ENCODE measurements at places on chromosomes 5 and 9.

GRCh38 chr5:11268891-11269290 is 507.9 kb upstream of the DAP start:
- no peak for DNase-seq

DNA sequence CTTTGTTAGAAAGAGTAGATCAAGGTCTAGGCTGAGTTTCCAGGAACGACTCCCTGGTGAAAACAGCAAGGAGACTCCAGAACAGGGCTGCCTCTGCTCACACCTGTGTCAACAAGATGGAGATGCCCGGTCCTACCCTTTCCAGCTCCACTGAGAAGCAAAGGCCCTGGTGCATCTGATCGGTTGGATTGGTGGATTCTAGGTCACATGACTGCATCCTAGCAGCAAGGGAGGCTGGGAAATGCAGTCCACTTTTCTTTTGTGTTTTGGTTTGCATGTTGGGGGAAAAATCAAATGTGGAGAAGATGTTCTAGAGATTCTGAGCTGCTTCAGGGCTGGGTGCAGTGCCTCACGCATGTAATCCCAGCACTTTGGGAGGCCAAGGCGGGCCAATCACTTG is 82.0 kb upstream of the TRIO start:
- DNase-seq, result no peak

- DNase-seq, result no peak
These were observed 42.7 kb upstream of the MVB12B start for GRCh38 chr9:126283799-126284465.

GRCh38 chr9:13791816-13792215 is 512.3 kb upstream of the MPDZ start:
- no peak for DNase-seq

GRCh38 chr9:136362450-136362784 is 1.1 kb downstream of the DNLZ start:
- DNase-seq, result peak; percentile 36

- no peak for DNase-seq
These were observed 16.2 kb downstream of the KCNMB1 start for GRCh38 chr5:170372971-170373370.

DNA sequence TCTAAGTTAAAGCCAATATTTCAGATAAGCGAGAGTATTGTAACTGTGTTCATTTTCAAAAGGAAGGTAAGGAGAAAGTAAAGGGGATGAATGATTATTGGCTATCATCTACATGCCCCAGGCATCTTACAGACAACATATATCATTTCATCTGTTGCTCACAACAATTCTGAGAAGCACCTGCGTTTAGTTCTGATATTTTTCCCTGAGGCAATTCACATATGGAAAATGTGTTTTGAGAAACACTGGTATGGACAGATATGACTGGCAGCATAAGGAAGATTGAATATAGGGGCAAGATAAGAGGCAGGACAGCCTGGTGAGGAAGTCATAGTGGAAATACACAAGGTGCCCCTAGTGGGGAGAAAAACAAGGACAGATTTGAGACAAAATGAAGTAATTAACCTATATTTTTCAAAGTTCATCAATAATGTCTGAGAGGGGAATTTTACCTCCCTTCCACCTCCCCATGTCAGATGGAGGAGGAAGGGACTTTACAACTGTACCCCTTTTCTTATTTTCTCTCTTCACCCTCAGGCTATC is 87.7 kb upstream of the TRIM32 start:
- DNase-seq, result no peak

DNA sequence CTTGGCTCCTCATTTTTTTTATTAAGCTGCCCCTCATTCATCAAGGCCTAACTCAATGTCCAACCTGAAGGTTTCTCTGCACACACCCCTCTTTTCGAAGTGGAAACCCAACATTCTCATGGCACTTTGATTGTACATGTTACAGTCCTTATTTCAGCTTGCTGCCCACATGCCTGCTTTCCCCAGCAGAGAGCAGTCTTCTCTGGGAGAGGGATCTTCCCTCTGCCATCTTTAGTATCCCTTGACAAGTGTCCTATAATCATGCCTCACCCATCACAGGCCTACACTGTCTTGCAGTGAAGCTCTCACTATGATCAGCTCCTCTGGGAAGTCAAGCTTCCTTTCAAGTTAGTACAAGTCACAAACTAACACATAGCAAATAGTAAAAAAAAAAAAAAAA is 175.1 kb downstream of the ACER2 start:
- DNase-seq, result no peak

DNA sequence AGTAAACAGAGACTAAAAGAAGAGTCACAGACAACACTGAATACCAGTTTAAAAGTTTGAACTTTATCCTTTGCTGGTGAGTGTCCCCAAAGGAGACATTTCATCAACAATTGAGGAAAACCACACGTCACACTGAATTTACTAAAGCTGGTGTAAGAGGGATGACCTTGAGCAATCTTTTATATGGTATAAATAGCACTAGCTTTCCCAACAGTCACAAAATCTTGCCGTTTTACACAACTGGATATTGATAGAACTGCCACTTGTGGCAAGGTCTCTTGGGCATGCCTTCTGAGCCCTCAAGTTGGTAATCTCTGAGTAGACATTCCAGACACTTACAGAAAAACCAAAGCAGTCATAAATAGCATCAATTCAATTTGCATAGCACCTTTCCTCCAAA is 311.5 kb upstream of the TARS1 start:
- DNase-seq, result peak; percentile 38

DNA sequence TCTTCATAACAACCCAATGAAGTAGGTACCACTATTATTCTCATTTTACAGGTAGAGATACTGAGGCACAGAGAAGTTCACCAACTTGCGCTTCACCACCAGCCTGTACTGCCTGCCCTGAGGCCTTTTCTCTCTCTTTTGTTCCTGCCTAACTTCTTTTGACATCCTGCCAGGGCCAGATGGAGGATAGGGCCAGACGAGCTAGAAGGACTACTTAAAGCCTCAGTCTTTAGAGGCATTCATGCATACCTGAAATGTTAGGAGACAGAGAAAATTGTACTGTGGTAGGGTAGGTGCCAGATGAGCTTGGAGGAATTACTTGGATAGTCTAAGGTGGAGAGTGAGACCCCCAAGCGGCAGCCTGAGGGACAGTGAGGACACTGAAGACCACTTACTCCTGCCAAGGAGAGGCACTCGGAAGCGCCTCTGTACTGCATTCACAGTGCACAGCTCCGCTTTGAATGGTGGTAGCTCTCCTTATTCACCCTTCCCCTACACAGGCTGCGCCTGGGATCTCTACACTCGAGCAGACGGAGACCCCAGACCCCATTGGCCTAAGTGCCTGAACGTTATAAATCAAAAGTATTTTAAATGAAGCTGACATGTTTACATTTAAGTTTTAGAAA is 6.2 kb upstream of the ORM1 start:
- no peak for DNase-seq

GRCh38 chr5:83632874-83633273 is 87.8 kb downstream of the HAPLN1 start:
- peak; percentile 78 for DNase-seq

GRCh38 chr9:32411753-32412152 is 27.3 kb downstream of the ACO1 start:
- no peak for DNase-seq

- peak; percentile 30 for DNase-seq
These were observed 56.1 kb downstream of the WDR70 start for GRCh38 chr5:37435261-37435660.

GRCh38 chr9:17751486-17751885 is 172.6 kb downstream of the SH3GL2 start:
- no peak for DNase-seq

GRCh38 chr9:127991017-127991756 is 10.4 kb upstream of the EEIG1 start:
- no peak for DNase-seq

DNA sequence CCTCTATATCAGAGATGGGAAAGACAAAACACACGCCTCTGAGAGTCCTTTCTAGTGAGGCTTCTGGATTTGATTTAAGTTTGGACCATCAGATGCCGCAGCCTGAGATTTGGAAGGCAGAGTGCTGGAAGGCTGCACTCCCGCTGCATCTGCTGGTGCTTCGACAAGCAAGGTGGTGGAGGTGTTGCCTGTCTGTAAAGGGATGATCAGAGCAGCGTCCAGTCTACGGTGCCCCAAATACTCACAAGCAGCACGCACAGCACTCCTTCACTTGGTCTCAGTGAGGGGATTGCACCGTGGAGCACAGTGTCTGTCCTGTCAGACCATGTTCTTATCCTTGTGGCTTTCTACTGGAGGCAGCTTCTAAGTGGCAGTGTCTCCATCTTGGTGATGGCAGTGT is 221.4 kb downstream of the GADD45G start:
- DNase-seq, result no peak

GRCh38 chr5:94849821-94850736 is 231.6 kb downstream of the SLF1 start:
- peak; percentile 47 for DNase-seq

- peak; percentile 81 for DNase-seq
These were observed 7.2 kb downstream of the MACROH2A1 start for GRCh38 chr5:135391869-135392255.

DNA sequence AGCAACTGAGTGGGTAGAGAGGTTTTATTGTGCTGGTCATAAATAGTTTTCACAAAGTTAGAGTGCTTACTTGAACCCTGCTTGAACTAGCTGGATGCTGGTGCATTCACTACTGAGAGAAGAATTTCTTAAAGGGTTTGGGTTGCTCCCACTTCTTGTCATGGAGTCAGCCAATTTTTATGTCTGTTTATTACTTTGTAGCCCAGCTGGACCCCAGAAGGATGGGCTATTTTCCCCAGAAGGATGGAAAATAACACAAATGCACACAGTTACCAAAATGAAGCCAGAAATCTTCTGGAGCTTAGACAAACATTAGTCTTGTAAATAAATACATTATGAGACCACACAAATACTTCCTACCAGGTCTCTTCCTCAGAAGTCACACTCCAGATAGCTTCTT is 480.8 kb upstream of the TNC start:
- DNase-seq, result peak; percentile 34

DNA sequence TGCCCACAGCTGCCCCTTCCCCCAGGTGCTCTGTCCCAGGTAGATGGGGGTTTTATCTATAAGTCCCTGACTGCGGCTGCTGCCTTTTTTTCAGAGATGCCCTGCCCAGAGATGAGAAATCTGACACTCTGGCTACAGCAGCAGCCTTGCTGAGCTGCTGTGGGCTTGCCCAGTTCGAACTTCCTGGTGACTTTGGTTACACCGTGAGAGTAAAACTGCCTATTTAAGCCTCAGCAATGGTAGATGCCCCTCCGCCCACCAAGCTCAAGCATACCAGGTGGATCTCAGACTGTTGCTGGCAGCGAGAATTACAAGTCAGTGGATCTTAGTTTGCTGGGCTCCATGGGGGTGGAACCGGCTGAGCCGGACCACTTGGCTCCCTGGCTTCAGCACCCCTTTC is 56.8 kb downstream of the MINAR2 start:
- no peak for DNase-seq

- DNase-seq, result no peak
These were observed 138.5 kb downstream of the AOPEP start for GRCh38 chr9:94864862-94865509.

DNA sequence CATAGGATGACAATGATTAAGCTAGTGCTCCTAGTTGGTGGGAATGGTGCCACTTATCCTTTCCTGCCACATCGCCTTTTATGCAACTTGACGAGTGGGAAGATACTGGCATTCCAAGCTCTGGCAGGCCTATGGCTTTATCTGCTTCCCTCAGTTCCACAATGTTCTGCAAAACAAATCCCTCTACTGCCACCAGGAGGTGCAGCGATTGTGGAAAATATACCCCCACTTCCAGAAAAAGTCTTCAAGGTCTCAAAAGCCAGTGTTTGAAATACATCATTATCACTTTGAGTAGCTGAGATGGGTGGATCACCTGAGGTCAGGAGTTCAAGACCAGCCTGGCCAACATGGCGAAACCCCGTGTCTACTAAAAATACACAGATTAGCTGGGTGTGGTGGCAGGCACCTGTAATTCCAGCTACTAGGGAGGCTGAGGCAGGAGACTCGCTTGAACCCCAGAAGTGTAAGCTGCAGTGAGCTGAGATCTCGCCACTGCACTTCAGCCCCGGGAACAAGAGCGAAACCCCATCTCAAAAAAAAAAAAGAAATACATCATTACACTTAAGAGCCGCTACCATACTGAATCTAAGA is 3.4 kb downstream of the CLINT1 start:
- DNase-seq, result peak; percentile 67

DNA sequence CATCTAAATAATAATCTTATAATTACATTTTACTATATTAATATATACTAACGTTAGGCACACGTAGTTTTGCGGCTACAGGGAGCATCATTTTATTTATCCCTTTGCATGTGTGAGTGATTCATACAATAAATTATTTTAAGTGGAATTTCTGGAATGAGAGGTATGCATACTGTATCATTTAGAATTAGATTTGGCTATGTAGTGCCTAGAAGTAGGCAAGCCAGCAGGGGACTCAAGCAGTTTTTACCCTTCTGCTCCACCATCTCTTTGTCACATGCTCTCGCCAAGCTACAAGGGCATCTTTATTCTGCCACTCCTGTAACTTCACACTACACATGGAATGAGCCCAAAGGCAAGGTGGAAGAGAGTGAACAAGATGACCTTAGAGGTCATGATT is 60.8 kb downstream of the MEGF10 start:
- DNase-seq, result peak; percentile 45

- DNase-seq, result peak; percentile 90
These were observed at the start of gene MSX2 for GRCh38 chr5:174724484-174725260. Gene MSX2 (plus strand): TSS chr5:174724582. CDS start chr5:174724660, 78 bp downstream.

DNA sequence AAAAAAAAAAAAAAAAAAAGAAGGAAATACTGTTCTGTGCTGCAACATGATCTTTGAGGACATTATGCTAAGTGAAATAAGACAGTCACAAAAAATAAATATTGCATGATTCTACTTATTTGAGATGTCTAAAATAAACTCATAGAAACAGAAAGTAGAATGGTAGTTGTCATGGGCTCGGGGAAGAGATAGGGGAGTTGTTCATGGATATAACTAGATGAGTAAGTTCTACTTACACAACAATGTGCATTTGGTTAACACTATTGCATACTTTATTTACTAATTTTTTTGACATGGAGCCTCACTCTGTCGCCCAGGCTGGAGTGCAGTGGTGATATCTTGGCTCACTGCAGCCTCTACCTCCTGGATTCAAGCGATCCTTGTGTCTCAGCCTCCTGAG is 15.2 kb downstream of the MAML1 start:
- no peak for DNase-seq

GRCh38 chr5:74364507-74364906 is 276.0 kb downstream of the ENC1 start:
- no peak for DNase-seq

DNA sequence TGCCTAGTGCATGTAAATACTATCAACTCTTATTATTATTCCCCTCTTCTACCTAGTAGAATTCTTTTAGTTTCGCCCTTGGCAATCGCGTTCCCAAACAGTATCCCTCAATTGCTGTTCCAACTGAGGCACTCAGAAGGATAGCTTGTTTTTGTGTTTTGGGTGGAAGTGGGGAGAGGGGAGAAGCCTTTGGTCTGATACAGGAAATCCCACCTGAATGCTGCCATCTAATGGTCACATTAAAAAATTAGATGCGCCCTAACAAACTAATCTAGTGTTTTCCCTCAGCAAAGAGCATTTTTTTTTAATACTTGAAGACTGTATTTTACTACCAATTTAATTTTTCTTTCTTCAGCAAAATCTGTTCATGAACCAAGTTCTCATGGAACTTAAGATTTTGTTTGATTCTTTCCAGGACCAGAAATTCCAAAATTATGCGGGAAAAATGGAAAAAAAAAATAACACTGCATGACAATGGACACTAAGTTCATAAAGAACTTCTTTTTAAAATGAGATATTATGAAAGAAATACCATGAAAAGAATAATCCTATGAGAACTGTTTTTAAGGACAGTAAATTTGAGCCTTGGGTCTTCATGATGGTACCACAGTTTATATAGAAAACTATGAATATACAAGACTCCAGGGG is 22.2 kb upstream of the GLDC start:
- DNase-seq, result peak; percentile 42
